ENCODE measurements at places on chromosomes 13 and 19.

GRCh38 chr13:44104197-44104490 is 224.4 kb downstream of the LACC1 start:
- DNase-seq, result no peak

DNA sequence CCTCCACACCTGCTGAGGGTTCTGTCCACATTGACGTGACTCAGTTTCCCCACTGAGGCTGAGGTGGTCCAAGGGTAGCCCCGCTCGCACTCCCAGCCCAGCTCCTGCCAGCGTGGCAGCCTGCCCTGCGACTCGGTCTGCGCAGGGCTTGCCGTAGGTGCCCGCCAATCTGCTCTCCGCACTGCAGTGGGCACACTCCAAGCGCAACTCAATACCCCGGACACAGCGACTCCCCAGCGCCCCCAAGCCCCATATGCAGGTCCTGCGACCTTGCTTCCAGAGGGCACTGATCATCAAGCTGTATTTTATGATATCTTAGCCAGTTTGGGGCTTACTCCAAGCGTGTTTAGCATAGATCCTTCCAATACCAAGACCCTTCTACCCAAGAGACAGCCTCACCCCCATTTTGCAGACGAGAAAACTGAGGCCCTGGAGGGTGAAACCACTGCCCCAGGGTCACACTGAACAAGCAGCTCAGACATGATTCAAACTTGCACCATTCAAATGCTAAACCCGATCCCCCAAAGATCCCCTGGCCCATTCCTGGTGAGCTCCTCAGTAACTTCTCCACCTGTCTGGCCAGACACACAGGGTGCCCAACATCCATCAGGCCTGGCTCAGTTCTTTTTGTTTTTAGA is 13.5 kb downstream of the PTPRS start:
- no peak for DNase-seq

GRCh38 chr13:82477436-82477835 is 1404.8 kb downstream of the SLITRK1 start:
- no peak for DNase-seq

- no peak for DNase-seq
Measured at GRCh38 chr13:20778311-20778710, 4.5 kb upstream of the EEF1AKMT1 start.

DNA sequence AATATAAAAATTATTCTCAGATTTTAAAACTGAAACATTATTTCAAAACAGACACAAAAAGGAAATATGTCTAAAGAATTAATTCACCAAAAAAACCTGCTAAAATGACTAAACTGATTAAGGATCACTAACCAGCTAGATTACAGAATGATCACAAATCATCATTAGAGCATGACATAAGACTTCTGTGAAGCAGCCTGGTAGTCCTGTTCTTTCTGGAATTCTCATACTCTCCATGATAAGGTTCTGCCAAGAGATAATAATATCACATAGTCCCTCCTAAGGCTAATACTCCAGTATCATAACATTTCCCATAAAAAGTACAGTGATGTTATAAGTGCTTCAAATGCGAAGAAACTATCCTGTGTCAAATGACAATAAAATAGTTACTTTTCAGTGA is 1814.9 kb downstream of the SLITRK5 start:
- no peak for DNase-seq

DNA sequence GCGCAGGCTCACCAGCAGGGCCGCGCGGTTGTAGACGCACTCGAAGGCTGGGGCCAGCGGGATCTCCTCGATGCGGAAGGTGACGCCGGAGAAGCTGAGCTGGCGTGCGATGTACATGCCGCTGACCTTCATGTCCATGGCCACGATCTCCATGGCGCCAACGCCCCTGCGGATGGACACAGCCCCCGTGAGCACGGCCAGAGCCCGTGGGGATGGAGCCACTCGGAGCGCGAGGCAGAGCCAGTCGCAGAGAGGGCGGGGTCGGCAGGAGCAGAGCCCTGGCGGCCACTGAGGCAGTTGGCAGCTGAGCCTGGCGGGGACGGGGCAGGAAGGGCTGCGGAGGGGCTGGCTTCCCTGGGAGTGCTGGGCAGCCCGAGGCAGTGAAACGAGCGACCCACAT is 15.2 kb downstream of the GPX4 start:
- no peak for DNase-seq

DNA sequence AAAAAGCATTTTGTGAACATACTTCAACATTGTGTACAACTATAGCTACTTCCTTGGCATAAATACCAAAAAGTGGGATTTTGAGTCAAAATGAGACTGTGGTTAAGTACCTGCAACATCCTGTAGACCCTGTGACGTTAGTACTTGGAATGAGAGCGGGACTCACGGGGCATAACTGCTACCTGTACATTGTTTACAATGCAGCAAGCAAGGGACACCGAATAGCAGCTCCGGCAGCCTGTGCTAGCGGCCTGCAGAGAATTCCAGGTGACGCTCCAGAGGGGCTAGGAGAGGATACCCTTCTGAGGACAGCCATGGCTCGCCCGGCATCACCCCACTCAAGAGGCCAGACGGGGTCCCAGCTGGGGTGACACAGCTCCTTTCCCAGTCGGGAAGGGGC is 824 bp upstream of the ZNF331 start:
- DNase-seq, result no peak

DNA sequence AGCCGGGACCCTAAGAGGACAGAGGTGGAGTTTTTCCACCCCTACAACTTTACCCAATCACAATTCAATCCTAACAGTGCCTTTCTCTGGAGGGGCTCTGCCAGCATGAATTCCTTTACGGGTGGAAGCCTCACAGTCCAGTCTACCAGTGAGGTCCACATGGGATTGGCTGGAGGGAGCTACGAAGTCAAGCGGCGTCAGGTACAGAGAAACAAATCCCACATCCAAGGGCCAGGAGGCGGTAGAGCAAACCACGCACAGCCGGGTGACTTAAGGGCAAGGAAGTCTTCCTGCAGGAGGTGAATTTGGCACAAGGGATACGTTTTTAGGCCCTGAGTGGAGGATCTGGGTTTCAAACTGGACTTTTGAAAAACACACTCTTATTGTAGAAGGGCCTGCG is 199.6 kb downstream of the UQCRFS1 start:
- no peak for DNase-seq

DNA sequence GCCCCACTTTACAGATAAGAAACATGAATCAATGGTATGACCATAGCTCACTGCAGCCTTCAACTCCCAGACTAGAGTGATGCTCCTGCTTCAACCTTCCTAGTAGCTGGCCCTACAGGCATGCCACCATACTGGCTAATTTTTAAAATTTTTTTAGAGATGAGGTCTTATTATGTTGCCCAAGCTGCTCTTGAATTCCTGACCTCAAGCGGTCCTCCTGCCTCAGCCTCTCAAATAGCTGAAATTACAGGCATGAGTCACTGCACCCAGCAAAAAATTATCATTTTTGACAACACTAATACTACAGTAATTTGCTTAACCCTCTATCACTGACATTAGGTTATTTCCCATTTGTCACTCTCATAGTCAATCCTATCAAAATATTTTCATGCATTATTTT is 14.7 kb downstream of the CAB39L start:
- DNase-seq, result no peak

- DNase-seq, result no peak
Measured at GRCh38 chr13:104625201-104625600, 1559.0 kb upstream of the SLC10A2 start.

GRCh38 chr13:110636701-110637201 is 21.4 kb downstream of the NAXD start:
- DNase-seq, result no peak

- DNase-seq, result no peak
Measured at GRCh38 chr19:36051236-36051635, 2.8 kb downstream of the THAP8 start.

DNA sequence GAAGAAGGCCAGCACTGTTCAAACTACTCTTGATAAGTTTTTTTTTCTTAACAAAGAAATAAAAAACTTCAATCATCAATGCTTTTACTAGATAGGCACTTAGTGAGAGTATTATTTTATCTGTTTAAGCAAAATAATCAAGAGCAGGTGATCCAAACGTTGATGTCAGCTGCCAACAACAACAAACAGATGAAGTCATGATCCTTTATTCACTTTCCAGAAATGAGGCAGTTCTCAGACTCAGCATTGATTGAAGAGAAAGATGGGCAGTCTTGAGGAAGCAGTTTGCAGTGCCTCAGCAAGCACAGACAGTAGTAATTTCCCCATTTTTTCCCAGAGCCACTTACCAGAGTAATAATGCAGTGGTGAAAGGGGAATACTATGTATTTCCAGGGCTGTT is 38.4 kb upstream of the CSNK1A1L start:
- DNase-seq, result no peak

DNA sequence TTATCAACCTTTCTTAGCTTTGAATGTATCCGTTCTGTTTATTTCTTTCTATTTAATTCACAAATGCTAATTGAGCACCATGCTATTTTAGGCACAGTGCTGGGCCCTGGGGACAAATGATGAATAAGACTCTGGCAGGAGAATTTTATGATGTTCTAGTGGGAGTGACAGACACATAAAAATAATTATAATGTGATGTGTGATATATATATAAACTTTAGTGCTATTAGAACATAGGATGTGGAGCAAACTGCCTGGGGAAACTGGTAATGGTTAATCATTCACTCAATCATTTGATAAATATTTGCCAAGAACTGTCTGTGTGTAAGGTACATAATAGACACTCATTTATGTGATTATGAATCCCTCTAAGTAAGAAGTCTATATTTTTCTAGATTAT is 50.7 kb upstream of the FRY start:
- no peak for DNase-seq

DNA sequence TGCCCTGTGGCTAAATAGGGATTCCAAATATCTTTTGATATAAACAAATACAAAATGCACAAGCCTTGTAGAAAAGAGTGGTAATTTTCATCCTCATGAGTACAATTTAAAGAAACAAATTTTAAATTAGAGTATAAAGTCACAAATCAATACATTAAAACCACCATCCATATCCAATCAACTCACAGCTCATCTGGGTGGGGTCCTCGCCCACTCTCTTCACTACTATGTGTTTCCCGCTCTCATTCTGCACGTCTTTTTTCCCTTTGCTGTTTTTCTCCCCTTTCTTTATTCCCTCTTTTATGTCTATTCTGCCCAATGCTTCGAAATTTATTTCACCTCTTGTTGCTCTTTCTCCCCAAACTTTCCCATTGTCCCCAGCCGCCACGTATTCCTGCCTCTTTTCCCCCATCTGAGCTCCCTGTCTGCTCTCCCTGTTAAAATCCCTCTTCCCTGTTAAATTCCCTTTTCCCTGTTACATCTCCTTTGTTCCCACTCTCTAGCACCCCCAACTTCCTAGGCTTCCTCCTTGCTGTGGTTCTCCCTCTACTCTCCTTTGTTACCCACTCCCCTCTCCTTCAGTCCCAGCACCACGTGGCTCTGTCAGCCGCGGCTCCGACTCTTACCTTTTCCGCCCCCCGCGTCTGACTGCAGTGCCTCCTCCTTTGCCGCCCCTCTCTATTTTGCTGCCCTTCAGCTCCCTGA is 1.3 kb downstream of the ZNF616 start:
- DNase-seq, result no peak

- peak; percentile 61 for DNase-seq
Measured at GRCh38 chr13:40779796-40780285, 8.9 kb upstream of the MRPS31 start.

- DNase-seq, result no peak
Measured at GRCh38 chr13:71831716-71832115, 35.3 kb downstream of the DACH1 start.

- no peak for DNase-seq
Measured at GRCh38 chr19:18834644-18834984, 2.9 kb downstream of the UPF1 start.

DNA sequence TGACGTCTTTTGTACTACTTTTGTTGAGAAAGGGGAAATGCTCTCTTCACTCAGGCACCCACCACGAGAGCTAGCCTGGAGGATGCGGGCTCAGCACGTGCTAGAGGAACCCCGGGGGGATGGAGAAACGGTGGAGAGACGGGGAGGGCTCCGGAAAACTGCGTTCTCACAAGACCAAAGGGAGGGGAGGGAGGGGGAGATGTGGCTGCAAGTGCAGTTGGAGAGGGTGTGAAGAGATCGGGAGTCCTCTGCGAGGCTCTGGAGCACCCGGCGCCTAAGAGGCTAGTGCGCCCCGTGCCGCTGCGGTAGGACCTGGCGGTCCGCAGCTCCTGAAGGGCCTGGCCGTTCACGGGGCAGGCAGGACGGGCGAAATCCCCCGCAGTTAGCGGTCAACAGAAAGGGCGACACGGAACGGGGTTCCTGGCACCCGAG is 43.4 kb upstream of the XPO4 start:
- DNase-seq, result no peak

DNA sequence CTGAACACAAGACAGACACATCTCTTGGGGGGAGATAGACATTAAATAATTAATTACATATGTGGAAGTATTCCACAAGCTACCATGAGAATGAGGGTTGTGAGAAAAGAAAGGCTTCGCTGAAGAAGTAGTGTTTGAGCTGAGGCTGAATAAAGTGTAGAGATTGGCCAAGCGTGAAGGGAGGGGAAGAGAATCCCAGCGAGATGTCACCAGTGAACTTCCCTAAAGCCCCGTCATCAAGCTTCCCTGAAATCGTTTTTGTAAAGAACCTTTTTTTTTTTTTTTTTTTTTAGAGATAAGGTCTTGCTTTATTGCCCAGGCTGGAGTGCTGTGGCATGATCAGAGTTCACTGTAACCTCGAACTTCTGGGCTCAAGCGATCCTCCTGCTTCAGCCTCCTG is 235.2 kb downstream of the KCNRG start:
- no peak for DNase-seq

DNA sequence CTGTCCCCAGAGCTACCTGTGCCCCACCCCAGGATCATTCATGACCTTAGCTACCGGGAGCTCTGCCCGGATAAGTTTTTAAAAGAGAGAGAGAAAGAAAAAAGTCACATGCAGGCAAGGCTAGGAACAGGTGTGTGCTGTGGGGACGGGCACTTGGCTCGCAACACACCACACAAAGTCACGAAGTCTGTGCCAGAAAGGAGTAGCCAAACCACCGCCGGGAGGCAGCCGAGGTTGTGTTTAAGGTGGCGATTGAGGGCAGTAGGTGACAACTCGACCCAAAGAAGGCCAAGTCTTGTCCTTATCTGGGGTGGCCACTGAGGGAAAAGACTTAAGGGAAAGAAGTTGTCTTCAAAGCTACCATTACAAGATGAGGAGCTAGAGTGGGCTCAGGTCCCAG is 4.6 kb upstream of the TSHZ3 start:
- DNase-seq, result no peak

- DNase-seq, result no peak
Measured at GRCh38 chr13:49084961-49085360, 109.2 kb downstream of the FNDC3A start.

DNA sequence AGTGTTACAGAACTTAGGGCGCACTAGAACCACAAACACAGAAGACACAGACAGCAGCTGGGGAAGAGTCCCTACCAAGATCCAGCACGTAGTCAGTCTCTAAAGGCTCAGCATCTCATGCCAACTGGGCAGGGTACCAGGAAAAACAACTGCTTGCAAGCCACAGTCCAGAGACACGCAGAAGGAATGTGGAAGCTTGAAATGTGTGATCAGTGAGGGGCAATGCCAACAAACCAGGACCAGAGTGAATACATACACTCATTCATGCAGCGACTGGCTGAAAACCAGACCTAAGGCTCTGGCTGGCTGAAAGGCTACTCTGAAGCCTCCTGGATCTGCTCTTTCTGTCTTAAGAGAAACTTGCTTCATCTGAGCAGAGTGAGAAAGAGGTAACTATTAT is 1484.8 kb downstream of the EFNB2 start:
- DNase-seq, result no peak

- no peak for DNase-seq
Measured at GRCh38 chr13:109941951-109942350, 155.6 kb upstream of the IRS2 start.

- no peak for DNase-seq
Measured at GRCh38 chr13:37070956-37071355, 11.5 kb upstream of the SUPT20H start.

GRCh38 chr13:114106991-114107685 is 25.3 kb downstream of the RASA3 start:
- DNase-seq, result no peak
